ENCODE measurements at places on chromosomes 12 and 14.

DNA sequence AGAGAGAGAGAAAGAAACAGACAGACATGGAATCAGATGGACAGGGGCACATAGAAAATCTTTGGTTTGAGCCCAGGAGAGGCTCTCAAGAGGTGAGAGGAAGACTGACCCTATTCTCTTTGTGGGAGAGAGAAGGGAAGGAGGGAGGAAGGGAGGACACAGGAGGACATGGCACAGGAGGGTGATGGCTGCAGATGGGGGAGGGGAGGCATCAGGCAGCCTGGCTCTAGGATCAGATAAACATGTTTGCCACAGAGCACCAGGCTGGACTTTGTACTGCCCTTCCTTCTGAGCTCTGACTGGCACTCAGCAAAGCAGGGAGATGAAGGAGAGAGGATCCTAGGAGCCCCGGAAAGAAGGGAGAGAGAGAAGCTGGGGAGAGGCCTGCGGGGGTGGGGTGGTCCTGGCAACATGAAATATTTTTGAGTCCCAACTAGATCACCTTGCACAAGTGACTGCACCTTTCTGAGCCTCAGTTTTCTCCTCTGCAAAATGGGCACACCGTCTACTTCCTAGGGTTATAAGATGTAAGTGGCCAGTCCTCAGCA lies 6.1 kb downstream of the HNF1A start:
- DNase-seq: no peak
- H3K4me1 ChIP-seq: no peaks in the 10 kb centered on the region
- H3K36me3 ChIP-seq: no peaks in the 10 kb centered on the region
- H3K4me3 ChIP-seq: no peak overlapping the region

DNA sequence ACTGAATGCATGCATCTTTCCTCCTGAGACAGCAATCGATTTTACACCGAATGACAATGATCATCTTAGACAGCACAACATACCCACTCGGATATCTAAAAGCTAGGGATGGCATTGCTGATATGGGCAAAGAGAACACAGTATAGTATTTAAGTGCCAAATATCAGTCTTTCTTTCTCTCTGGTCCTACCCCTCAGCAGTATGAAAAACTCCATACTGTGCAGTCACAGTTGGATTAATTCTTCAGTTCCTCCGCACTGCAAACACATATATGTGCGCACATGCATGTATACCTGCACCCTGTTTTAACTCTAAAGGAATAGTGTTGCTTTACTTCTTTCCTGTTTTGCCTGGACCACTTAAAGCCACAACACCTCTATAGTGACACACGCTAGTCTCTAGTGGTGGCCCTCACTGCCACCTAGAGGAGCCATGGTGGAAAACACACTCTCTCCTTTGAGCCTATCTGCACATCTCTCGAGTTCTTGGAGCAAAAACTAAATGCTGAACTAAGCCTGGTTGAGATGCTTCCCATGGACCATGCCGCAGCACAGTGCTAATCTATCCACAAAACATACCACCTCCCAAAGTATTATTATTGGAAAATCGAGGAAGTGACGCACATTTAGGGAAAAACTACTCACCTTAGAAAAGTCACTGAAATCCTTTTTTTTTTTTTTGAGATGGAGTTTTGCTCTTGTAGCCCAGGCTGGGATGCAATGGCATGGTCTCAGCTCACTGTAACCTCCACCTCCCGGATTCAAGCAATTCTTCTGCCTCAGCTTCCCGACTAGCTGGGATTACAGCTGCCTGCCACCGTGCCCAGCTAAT lies 11.9 kb downstream of the TMEM52B start:
- peaks cover 2% of the 10 kb centered on the region for H3K27me3 ChIP-seq
- H3K4me1 ChIP-seq: peaks cover 13% of the 10 kb centered on the region
- H3K27ac ChIP-seq: no peak overlapping the region
- no peaks in the 10 kb centered on the region for H3K36me3 ChIP-seq

- H3K4me3 ChIP-seq: no peak overlapping the region
- no peak overlapping the region for H3K27ac ChIP-seq
- H3K36me3 ChIP-seq: no peaks in the 10 kb centered on the region
- H3K27me3 ChIP-seq: peaks cover 42% of the 10 kb centered on the region
- H3K4me1 ChIP-seq: peaks cover 21% of the 10 kb centered on the region
These were observed 6.2 kb upstream of the PLEKHH1 start for GRCh38 chr14:67526676-67527459.

DNA sequence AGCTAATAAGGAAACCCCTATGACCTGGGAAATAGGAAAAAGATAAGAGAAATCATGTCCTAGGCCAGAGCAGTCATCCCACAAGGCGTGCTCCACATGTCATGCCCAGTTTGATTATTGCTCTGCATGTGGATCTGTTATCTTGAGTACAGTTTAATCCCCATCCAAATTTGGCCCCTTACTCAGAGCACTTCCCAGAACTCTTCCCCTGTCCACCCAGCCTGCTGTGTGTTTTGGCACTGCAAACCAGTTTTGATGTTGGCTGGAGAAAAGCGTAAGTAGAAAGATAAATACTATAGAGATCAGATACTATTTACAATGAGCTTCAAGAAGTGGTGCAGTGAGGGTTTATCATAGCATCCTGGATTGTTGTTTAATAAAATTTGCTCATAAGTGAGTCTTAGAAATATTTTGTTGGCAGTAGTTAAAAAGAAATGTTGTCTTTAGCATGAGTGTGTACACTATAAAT lies 83.8 kb downstream of the PTPRB start:
- H3K4me1 ChIP-seq: peaks cover 43% of the 10 kb centered on the region
- H3K4me3 ChIP-seq: no peak overlapping the region
- no peak for DNase-seq
- H3K36me3 ChIP-seq: peaks cover 22% of the 10 kb centered on the region

- H3K36me3 ChIP-seq: no peaks in the 10 kb centered on the region
- H3K27me3 ChIP-seq: no peaks in the 10 kb centered on the region
- DNase-seq: no peak
- peaks cover 21% of the 10 kb centered on the region for H3K4me1 ChIP-seq
- H3K4me3 ChIP-seq: no peak overlapping the region
- peak overlapping the region; percentile 9 for H3K27ac ChIP-seq
These were observed 447.5 kb downstream of the PCNX1 start for GRCh38 chr14:71354801-71355200.

DNA sequence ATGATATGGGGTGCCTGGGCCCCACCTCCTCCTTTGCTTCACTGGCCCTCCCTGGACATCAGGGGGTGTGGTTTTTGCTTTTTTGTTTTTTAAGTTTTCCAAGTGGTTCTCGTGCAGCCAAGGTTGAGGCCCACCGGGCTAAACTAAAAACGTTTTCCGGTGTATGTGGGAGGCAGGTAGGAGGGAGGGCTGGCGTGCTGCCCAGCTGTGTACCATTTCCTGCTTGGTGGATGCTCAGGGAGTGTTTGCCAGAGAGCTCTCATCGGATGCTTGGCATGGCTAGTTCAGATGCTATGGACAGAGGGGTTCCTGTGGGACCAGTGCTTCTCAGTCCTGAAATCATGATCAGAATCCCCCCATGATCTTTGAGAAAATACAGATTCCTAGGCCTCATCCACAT lies 246.4 kb downstream of the CACNA1C start:
- H3K4me3 ChIP-seq: no peak overlapping the region
- H3K36me3 ChIP-seq: no peaks in the 10 kb centered on the region
- no peak overlapping the region for H3K27ac ChIP-seq
- DNase-seq: no peak
- H3K4me1 ChIP-seq: peaks cover 98% of the 10 kb centered on the region

DNA sequence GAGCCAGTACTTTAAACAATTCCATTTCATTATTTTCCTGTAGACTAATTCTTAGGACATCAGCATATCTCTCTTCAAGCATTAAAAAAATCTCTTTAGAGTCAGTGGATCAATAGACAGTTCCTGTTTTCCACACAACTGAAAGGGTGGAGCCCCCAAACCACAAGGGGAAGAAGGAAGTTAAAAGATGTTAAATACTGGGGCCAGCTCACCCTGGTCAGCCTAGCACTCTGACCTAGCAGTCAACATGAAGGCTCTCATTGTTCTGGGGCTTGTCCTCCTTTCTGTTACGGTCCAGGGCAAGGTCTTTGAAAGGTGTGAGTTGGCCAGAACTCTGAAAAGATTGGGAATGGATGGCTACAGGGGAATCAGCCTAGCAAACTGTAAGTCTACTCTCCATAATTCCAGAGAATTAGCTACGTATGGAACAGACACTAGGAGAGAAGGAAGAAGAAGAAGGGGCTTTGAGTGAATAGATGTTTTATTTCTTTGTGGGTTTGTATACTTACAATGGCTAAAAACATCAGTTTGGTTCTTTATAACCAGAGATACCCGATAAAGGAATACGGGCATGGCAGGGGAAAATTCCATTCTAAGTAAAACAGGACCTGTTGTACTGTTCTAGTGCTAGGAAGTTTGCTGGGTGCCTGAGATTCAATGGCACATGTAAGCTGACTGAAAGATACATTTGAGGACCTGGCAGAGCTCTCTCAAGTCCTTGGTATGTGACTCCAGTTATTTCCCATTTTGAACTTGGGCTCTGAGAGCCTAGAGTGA lies at the start of gene LYZ:
TSS of gene LYZ (plus strand) at position 220 of the 777 bp plus-strand sequence. CDS start at position 248, 28 bp downstream.
- no peaks in the 10 kb centered on the region for H3K36me3 ChIP-seq
- H3K27me3 ChIP-seq: no peaks in the 10 kb centered on the region
- no peak for DNase-seq
- no peak within 1 kb of the TSS for H3K27ac ChIP-seq
- H3K4me3 ChIP-seq: peak within 1 kb of the TSS; percentile 35
- H3K4me1 ChIP-seq: peaks cover 3% of the 10 kb centered on the region

GRCh38 chr14:66330228-66330627 lies 155.9 kb upstream of the CCDC196 start:
- no peaks in the 10 kb centered on the region for H3K36me3 ChIP-seq
- no peak overlapping the region for H3K4me3 ChIP-seq
- no peaks in the 10 kb centered on the region for H3K27me3 ChIP-seq
- H3K4me1 ChIP-seq: no peaks in the 10 kb centered on the region
- H3K27ac ChIP-seq: no peak overlapping the region
- no peak for DNase-seq

GRCh38 chr12:101455685-101456084 lies 19.5 kb upstream of the SPIC start:
- H3K4me3 ChIP-seq: no peak overlapping the region
- no peak for DNase-seq
- no peaks in the 10 kb centered on the region for H3K27me3 ChIP-seq
- no peaks in the 10 kb centered on the region for H3K4me1 ChIP-seq
- H3K36me3 ChIP-seq: no peaks in the 10 kb centered on the region
- H3K27ac ChIP-seq: no peak overlapping the region

DNA sequence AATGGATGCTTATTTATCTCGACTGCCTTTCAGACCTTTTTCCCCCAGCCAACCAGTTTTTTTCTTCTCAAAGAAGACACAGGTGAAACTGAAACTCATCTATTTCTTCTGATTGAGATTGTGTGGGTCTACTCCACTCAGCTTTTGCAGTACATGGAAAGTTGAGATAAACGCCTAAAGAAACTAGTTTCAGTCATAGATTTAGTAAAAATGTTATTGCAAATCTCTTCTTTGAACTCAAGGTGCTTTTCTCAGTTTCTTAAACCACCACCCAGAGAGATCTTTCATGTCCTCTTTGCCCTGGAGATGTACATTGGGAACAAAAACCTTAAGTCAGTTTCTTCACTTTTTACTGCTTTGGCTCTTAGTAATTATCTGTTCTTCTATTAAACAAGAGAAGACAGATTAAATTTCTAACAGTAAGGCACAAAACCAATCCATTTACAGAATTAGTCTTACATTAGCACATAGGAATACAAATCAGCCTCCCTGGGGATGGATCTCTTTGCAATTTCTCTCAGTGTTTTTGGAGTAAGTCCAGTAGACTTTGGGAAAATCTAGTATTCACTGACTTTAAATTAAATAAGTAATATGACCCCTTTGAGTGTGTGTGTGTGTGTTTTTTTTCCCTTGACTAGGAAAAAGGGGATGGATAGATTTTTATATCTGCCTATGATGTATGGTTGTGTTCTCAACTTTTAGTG lies 11.6 kb downstream of the FBXW8 start:
- no peak overlapping the region for H3K27ac ChIP-seq
- no peaks in the 10 kb centered on the region for H3K36me3 ChIP-seq
- no peak overlapping the region for H3K4me3 ChIP-seq
- H3K27me3 ChIP-seq: no peaks in the 10 kb centered on the region
- H3K4me1 ChIP-seq: peaks cover 12% of the 10 kb centered on the region

DNA sequence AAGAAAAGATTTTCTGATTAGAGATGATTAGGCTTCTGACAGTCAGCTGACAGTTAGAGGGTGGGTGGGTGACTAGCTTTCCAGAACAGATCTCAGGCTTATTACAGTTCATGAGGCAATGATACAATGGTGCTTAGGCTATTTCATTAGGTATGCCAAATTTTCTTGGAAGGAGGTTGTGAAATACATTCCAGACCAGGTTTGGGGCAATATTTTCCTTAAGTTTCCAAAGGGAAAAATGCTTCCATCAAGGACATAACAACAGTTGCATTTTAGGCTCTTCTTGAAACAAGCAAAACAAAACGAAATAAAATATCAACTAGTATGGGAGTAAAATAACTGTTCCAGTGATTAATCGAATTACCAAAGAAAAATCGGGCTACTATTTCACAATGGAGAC lies 59.3 kb upstream of the CNTN1 start:
- no peaks in the 10 kb centered on the region for H3K36me3 ChIP-seq
- H3K27ac ChIP-seq: no peak overlapping the region
- no peak for DNase-seq

GRCh38 chr12:63752841-63753240 lies 26.9 kb upstream of the RXYLT1 start:
- H3K36me3 ChIP-seq: no peaks in the 10 kb centered on the region
- DNase-seq: no peak
- peaks cover 4% of the 10 kb centered on the region for H3K27me3 ChIP-seq
- no peak overlapping the region for H3K4me3 ChIP-seq

- H3K4me1 ChIP-seq: peaks cover 44% of the 10 kb centered on the region
- no peak overlapping the region for H3K4me3 ChIP-seq
- no peaks in the 10 kb centered on the region for H3K27me3 ChIP-seq
- H3K36me3 ChIP-seq: peaks cover 27% of the 10 kb centered on the region
- H3K27ac ChIP-seq: no peak overlapping the region
These were observed 62.7 kb downstream of the ATG14 start for GRCh38 chr14:55348766-55349453.

- no peaks in the 10 kb centered on the region for H3K27me3 ChIP-seq
- no peak overlapping the region for H3K4me3 ChIP-seq
- no peaks in the 10 kb centered on the region for H3K4me1 ChIP-seq
- DNase-seq: no peak
- H3K36me3 ChIP-seq: no peaks in the 10 kb centered on the region
These were observed 236.3 kb downstream of the GALC start for GRCh38 chr14:87756661-87757060.

GRCh38 chr12:45638386-45638785 lies 91.1 kb upstream of the ARID2 start:
- H3K27ac ChIP-seq: no peak overlapping the region
- H3K27me3 ChIP-seq: no peaks in the 10 kb centered on the region
- no peak for DNase-seq
- H3K4me1 ChIP-seq: no peaks in the 10 kb centered on the region
- H3K36me3 ChIP-seq: no peaks in the 10 kb centered on the region
- H3K4me3 ChIP-seq: no peak overlapping the region

Measured in left ventricle myocardium inferior (tissue), 1 donor.